ENCODE measurements at places on chromosomes 5 and 9.

- peak; percentile 80 for DNase-seq
Measured at GRCh38 chr5:169906745-169907649, 73.3 kb downstream of the INSYN2B start.

- no peak for DNase-seq
Measured at GRCh38 chr5:73471654-73472053, 23.1 kb upstream of the FOXD1 start.

GRCh38 chr9:91274949-91275492 is 86.7 kb downstream of the AUH start:
- DNase-seq: no peak

DNA sequence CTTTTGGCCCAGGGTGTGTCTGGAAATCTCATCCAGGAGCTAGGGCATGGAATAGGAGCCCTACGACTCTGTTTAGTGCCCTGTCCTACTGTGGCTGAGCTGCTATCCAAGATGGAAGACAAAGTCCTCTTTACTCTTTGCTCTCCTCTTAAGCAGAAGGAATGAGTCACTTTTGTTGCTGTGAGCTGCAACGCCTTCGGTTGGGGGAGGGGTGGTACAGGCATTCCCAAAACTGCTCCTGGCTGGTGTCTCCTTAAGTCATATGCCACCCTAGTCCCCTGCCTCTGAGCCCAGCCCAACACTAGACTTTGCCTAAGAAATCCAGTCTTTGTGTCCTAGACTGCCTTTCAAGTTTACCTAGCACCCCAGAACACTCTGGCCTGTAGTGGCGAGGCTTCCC is 99.9 kb downstream of the PRR16 start:
- no peak for DNase-seq

- DNase-seq: no peak
Measured at GRCh38 chr5:176534640-176535039, 2.6 kb downstream of the RNF44 start.
